Activated CD4-positive, alpha-beta memory T cell treated with anti-CD3 and anti-CD28 coated beads, Interleukin-2, amount 10 ng/mL, durations not matched to agents 7 days and 5 days (primary cell): ENCODE measurements at places on chromosomes 16 and 17. TPM values are rescaled to one million over a fixed set of nuclear protein-coding genes. Genes with fewer than 3 reads are reported as not detected.

GRCh38 chr16:24409045-24409444 lies 130.3 kb upstream of the RBBP6 start:
- H3K4me1 ChIP-seq = no peaks in the 10 kb centered on the region
- H3K27me3 ChIP-seq = peaks cover 2% of the 10 kb centered on the region
- no peak for DNase-seq
- no peaks in the 10 kb centered on the region for H3K36me3 ChIP-seq
- no peak overlapping the region for H3K4me3 ChIP-seq
- no peak overlapping the region for H3K27ac ChIP-seq

CPD gene
- total RNA-seq = 28.7 TPM

- no peak overlapping the region for H3K4me3 ChIP-seq
- H3K27ac ChIP-seq = no peak overlapping the region
- no peak for DNase-seq
- peaks cover 7% of the 10 kb centered on the region for H3K27me3 ChIP-seq
- peaks cover 4% of the 10 kb centered on the region for H3K36me3 ChIP-seq
These were observed 1.6 kb upstream of the COX6A2 start for GRCh38 chr16:31429796-31430195.

SPIRE2 gene
- 1.6 TPM for total RNA-seq

- DNase-seq = no peak
- no peak overlapping the region for H3K27ac ChIP-seq
- no peaks in the 10 kb centered on the region for H3K36me3 ChIP-seq
- H3K4me3 ChIP-seq = no peak overlapping the region
These were observed 98.3 kb upstream of the HLF start for GRCh38 chr17:55166506-55166905.

GRCh38 chr17:41973408-41973811 lies 6.8 kb downstream of the CNP start:
- no peak overlapping the region for H3K4me3 ChIP-seq
- DNase-seq = no peak
- peaks cover 78% of the 10 kb centered on the region for H3K36me3 ChIP-seq
- no peaks in the 10 kb centered on the region for H3K27me3 ChIP-seq
- H3K4me1 ChIP-seq = peaks cover 38% of the 10 kb centered on the region
- H3K27ac ChIP-seq = no peak overlapping the region

SLC43A2 gene
- 0.73 TPM for total RNA-seq

KRT36 gene
- total RNA-seq = not detected

DNA sequence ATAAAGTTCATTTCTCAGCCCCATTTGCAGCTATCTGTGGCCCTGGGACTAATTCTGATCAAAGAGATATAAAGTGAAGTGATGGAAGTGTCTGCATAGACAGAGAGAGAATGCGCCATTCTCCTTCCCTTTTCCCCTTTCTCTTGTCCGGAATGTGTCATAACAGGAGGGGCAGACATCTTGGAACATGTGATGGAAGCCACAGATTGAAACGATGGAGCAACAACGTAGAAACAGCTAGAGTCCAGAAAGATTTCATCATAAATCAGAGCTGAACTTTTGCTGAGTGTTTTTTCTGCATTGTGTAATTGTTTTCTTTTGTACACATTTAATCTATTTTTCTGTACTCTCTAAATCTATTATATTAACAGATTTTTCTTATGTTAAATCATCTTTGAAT lies 11.3 kb downstream of the ASGR1 start:
- no peaks in the 10 kb centered on the region for H3K36me3 ChIP-seq
- peaks cover 22% of the 10 kb centered on the region for H3K27me3 ChIP-seq
- DNase-seq = no peak

GRCh38 chr16:4674926-4675530 lies 18.3 kb upstream of the NUDT16L1 start:
- H3K27me3 ChIP-seq = no peaks in the 10 kb centered on the region
- no peak overlapping the region for H3K4me3 ChIP-seq
- peaks cover 24% of the 10 kb centered on the region for H3K36me3 ChIP-seq
- peak overlapping the region; percentile 100 for H3K27ac ChIP-seq
- H3K4me1 ChIP-seq = peaks cover 33% of the 10 kb centered on the region

MAPT gene
- 0.70 TPM for total RNA-seq

MAP2K6 gene
- 5.3 TPM for total RNA-seq

PRRT2 gene
- 1.0 TPM for total RNA-seq

DNA sequence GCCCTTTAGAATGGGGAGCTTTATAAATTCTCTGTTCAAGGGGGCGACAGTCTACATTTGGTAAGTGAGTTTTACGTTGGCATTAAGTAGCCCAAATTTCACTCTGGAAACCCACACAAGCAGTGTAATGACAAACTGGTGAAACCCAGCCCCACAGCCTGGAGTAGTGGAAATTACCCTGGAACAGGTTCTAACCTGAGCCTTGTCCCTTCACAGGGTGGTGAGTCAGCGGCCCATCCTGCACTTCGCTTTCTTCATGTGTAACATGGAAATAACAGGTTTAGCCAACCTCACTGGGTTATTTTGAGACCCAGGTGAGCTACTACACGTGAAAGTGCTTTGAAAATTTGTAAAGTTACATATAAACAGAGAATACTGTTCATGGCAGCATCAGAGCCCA lies 3.5 kb upstream of the TLCD3A start:
- DNase-seq = no peak
- peaks cover 10% of the 10 kb centered on the region for H3K36me3 ChIP-seq
- H3K27me3 ChIP-seq = peaks cover 9% of the 10 kb centered on the region
- H3K4me3 ChIP-seq = no peak overlapping the region
- peaks cover 10% of the 10 kb centered on the region for H3K4me1 ChIP-seq

HOXB13 gene
- not detected for total RNA-seq

OR4D1 gene
- total RNA-seq = 0.88 TPM

- H3K27me3 ChIP-seq = no peaks in the 10 kb centered on the region
- H3K27ac ChIP-seq = no peak overlapping the region
- DNase-seq = no peak
- no peak overlapping the region for H3K4me3 ChIP-seq
- no peaks in the 10 kb centered on the region for H3K4me1 ChIP-seq
- H3K36me3 ChIP-seq = no peaks in the 10 kb centered on the region
These were observed 196.8 kb downstream of the CBLN1 start for GRCh38 chr16:49084628-49085390.

CYBC1 gene
- total RNA-seq = 313 TPM

GRCh38 chr17:6107791-6108190 lies 37.6 kb downstream of the WSCD1 start:
- H3K36me3 ChIP-seq = no peaks in the 10 kb centered on the region
- H3K4me3 ChIP-seq = no peak overlapping the region
- H3K27me3 ChIP-seq = peaks cover 6% of the 10 kb centered on the region
- no peak for DNase-seq
- H3K4me1 ChIP-seq = peaks cover 4% of the 10 kb centered on the region

SLC5A10 gene
- not detected for total RNA-seq

TEX19 gene
- not detected for total RNA-seq

DNA sequence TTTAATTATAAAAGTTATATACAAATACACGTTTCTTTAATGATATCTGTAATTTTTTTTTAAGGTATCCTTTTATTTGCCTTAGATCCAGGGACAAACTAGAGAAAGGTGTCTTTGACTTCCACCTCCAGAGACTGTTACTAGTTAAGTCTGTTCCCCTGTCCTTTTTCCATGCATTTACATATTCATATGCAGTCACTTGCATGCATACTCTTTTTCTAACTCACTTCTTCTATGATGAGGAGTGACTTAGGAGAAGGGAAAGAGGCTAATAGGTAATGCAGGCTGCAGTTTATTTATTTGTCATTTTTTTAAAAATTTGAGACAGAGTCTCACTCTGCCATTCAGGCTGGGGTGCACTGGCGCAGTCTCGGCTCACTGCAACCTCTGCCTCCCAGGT lies 60.9 kb downstream of the OMG start:
- no peak overlapping the region for H3K27ac ChIP-seq
- H3K36me3 ChIP-seq = peaks cover 15% of the 10 kb centered on the region
- DNase-seq = no peak
- H3K4me1 ChIP-seq = peaks cover 1% of the 10 kb centered on the region
- no peak overlapping the region for H3K4me3 ChIP-seq

DNA sequence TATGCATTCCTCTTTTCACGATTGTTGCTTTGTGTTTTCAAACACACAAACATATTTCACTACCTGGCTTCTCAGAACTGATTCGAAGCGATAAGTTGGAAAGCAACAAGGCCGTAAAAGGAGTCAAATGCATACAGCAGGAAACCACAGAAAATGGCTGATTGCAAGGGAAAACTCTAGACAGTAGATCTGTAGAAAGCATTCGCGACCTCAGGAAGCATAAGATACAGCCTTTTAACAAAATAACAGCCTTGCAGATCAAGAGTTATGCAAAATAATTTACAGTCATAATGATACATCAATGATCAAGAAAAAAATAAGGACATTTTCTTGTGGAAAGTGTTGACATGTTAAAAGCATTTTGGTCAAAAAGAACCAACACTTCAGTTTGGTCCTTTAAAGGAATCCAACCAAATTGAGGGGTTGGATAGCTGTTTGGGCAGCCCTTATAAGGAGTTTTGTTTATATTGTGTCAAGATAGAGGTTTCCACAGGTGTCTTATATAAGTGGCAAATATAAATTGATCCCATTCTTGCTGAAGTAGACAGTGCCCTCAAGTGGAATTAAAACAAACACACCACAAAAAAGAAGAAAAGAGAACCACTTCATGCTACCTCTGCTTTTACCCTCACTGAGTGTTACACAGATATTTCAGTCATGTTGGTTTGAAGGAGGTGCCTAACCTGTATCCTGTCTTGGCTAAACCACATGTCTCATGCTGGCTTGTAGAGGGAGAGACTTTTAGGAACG lies 5.5 kb downstream of the CYLD start:
- H3K4me3 ChIP-seq = peak overlapping the region; percentile 75
- H3K27me3 ChIP-seq = no peaks in the 10 kb centered on the region
- peak overlapping the region; percentile 97 for H3K27ac ChIP-seq
- peak; percentile 35 for DNase-seq
- peaks cover 75% of the 10 kb centered on the region for H3K36me3 ChIP-seq

DNA sequence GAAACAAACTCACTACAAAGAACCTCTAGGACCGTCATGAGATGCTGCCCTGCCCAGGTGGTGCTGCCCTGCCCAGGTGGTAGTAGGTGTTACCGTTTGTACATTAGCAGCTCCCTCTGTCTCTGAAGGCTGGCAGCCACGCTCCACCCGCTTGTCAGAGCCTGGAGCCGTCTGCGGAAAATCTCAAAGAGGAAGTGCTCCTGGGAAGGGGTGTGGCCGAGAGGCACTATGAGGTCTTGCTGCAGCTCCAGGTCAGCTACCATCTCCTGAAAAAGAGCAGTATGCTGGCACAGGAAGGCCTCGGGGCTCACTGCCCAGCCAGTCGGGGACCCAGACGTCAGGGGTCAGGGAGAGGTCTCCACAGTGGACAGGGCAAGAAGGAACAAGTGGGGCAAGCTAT lies 28.3 kb downstream of the ZNF276 start:
- no peak for DNase-seq
- peak overlapping the region; percentile 21 for H3K27ac ChIP-seq
- no peaks in the 10 kb centered on the region for H3K27me3 ChIP-seq
- H3K36me3 ChIP-seq = peaks cover 50% of the 10 kb centered on the region
- no peak overlapping the region for H3K4me3 ChIP-seq
- H3K4me1 ChIP-seq = peaks cover 6% of the 10 kb centered on the region

CEMP1 gene
- not detected for total RNA-seq

- no peak overlapping the region for H3K27ac ChIP-seq
- DNase-seq = no peak
- no peak overlapping the region for H3K4me3 ChIP-seq
- H3K36me3 ChIP-seq = peaks cover 50% of the 10 kb centered on the region
- no peaks in the 10 kb centered on the region for H3K27me3 ChIP-seq
These were observed 5.4 kb downstream of the WBP2 start for GRCh38 chr17:75849724-75850123.

DNA sequence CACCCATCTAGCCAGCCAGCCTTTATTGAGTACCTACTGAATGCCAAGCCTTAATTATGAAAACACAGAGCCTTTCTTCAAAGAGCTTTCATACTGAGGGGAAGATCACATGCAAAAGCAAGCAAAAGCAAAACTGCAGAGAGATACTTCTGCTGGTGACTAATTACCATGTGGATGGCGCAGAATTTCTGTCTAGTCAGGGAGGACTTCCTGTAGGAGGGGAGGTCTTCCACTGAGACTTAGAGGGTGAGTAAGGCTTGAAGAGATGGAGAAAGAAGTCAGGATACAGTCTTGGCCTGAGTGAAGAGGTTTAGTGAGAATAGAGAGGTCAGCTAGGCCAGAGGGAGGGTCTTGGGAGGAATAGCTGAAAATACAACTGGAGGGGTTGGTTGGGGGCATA lies 53.9 kb upstream of the CCL2 start:
- peaks cover 18% of the 10 kb centered on the region for H3K4me1 ChIP-seq
- no peak for DNase-seq
- H3K4me3 ChIP-seq = no peak overlapping the region
- no peak overlapping the region for H3K27ac ChIP-seq
- H3K36me3 ChIP-seq = peaks cover 8% of the 10 kb centered on the region
- H3K27me3 ChIP-seq = peaks cover 52% of the 10 kb centered on the region

DNA sequence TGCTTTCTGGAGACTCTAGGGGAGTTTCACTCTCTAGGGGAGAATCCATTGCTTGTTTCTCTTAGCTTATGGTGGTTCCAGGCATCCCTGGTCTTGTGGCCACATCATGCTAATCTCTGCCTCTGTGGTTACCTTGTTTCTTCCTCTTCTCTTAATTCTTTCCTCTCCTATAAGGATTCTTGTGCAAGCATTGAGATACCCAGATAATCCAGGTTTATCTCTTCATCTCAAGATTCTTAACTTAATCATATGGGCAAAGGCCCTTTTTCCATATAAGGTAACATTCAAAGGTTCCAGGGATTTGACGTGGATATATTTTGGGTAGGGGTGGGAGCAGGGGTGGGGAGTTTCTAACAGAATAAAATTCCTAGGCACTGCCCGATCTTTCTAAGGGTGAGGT lies 32.6 kb downstream of the FAM20A start:
- H3K4me1 ChIP-seq = no peaks in the 10 kb centered on the region
- no peaks in the 10 kb centered on the region for H3K36me3 ChIP-seq
- DNase-seq = no peak
- H3K27ac ChIP-seq = no peak overlapping the region

DNA sequence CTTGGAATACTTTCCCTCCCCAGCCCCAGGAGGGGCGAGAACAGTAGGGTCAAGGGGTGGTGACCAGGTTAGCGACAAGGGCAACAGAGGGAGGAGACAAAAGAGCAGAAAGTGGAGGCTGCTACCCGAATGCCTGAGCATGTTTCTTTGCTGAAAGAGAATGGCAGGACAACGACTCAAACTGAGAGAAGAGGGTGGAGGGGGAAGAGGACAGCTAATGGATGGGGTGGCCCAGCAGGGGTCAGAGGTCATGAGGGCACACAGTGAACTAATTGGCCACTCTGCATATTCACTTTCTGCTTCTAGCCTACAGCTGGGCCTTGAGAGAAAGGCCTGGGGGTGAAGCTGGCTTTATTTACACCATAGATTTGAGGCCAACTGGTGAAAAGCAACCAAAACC lies 19.1 kb upstream of the DDX52 start:
- DNase-seq = no peak
- no peaks in the 10 kb centered on the region for H3K4me1 ChIP-seq
- H3K27ac ChIP-seq = no peak overlapping the region
- no peaks in the 10 kb centered on the region for H3K36me3 ChIP-seq
- H3K4me3 ChIP-seq = no peak overlapping the region
- H3K27me3 ChIP-seq = peaks cover 13% of the 10 kb centered on the region

- H3K27me3 ChIP-seq = no peaks in the 10 kb centered on the region
- no peak for DNase-seq
- H3K4me3 ChIP-seq = no peak overlapping the region
- H3K27ac ChIP-seq = no peak overlapping the region
- H3K4me1 ChIP-seq = peaks cover 9% of the 10 kb centered on the region
These were observed 84.6 kb upstream of the WSB1 start for GRCh38 chr17:27209316-27209715.
